ENCODE measurements at places on chromosomes 7 and 10.
A peak's percentile ranks its signal among the peaks of the same experiment; 100 is the strongest.

GRCh38 chr7:74083928-74084721 is 521 bp downstream of the LIMK1 start:
- H3K27ac ChIP-seq, result peak overlapping the region; percentile 89
- peak overlapping the region; percentile 87 for H3K4me3 ChIP-seq
- peak; percentile 71 for DNase-seq
- peaks cover 17% of the 10 kb centered on the region for H3K4me1 ChIP-seq
- H3K36me3 ChIP-seq, result peaks cover 8% of the 10 kb centered on the region

DNA sequence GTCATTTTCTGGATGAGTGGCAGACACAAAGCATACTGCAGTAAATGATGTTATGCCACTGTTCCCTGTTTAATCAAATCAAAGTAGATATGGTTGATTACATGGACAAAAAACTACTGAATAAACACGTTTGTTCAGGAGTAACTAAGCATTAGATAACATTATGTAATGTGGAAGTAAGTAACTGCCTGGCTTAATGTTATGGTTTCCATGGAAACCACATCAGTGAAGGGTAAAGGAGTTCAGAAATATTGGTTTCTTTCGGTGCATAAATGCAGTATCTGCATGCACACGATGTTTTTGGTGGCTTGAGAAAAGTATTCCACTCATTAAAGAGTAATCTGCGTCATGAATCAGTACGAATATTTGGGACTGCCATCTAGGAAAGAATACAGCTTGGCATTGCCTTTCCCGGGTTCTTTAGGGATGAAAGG is 131.3 kb upstream of the PRKCQ start:
- no peak overlapping the region for H3K4me3 ChIP-seq
- peaks cover 38% of the 10 kb centered on the region for H3K27me3 ChIP-seq
- H3K36me3 ChIP-seq, result no peaks in the 10 kb centered on the region

- H3K4me1 ChIP-seq, result no peaks in the 10 kb centered on the region
- DNase-seq, result no peak
- no peak overlapping the region for H3K27ac ChIP-seq
- no peaks in the 10 kb centered on the region for H3K27me3 ChIP-seq
Measured at GRCh38 chr10:25696013-25696708, 237.9 kb upstream of the MYO3A start.

GRCh38 chr10:63677001-63677400 is 155.8 kb downstream of the REEP3 start:
- no peaks in the 10 kb centered on the region for H3K36me3 ChIP-seq
- no peaks in the 10 kb centered on the region for H3K27me3 ChIP-seq
- H3K4me3 ChIP-seq, result no peak overlapping the region

GRCh38 chr10:74755273-74755672 is 71.1 kb upstream of the KAT6B start:
- H3K4me1 ChIP-seq, result peaks cover 12% of the 10 kb centered on the region
- H3K4me3 ChIP-seq, result no peak overlapping the region
- no peaks in the 10 kb centered on the region for H3K36me3 ChIP-seq
- H3K27me3 ChIP-seq, result no peaks in the 10 kb centered on the region
- no peak overlapping the region for H3K27ac ChIP-seq

GRCh38 chr10:557792-558328 is 131.6 kb downstream of the DIP2C start:
- no peak overlapping the region for H3K27ac ChIP-seq
- H3K4me1 ChIP-seq, result no peaks in the 10 kb centered on the region
- no peak overlapping the region for H3K4me3 ChIP-seq
- no peaks in the 10 kb centered on the region for H3K27me3 ChIP-seq
- H3K36me3 ChIP-seq, result no peaks in the 10 kb centered on the region

DNA sequence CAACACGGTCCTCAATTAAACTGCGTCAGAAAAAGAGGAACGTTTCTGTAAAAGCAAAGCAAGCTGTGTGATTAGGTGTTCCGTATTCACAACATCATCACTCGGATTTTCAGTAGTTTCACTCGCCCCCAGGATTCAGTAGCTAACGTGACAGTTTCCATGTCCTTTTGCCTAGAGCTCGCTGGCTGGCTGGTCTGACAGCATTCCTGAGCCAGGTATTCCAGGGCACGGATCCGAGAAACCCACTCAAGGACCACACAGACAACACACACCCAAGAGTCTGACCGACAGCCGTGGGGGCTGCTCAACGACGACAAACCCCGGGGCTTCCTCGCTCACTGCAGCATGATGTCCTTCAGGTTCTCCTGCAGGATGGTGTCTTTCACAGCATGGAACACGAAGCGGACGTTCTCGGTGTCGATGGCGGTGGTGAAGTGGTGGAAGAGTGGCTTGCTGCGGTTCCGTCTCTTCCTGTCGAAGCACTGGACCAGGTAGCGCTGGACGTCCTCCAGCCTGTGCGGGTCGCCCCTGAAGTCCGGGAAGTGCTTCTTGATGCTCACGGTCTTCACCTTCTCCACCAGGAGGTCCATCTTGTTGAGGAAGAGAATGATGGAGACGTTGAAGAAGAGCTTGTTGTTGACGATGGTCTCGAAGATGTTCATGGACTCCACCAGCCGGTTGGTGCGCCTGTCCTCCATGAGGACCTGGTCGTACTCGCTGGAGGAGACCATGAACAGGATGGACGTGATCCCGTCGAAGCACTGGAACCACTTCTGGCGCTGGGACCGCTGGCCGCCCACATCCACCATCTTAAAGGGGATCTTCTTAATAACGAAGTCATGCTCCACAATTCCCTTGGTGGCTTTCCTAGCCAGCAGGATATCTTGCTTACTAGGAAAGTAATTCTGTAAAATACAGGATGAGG is 43.1 kb downstream of the AMZ1 start:
- H3K36me3 ChIP-seq, result peaks cover 9% of the 10 kb centered on the region
- no peak overlapping the region for H3K27ac ChIP-seq
- H3K4me1 ChIP-seq, result peaks cover 23% of the 10 kb centered on the region

- no peaks in the 10 kb centered on the region for H3K27me3 ChIP-seq
- peaks cover 11% of the 10 kb centered on the region for H3K4me1 ChIP-seq
- H3K4me3 ChIP-seq, result no peak overlapping the region
- no peak for DNase-seq
- H3K36me3 ChIP-seq, result no peaks in the 10 kb centered on the region
Measured at GRCh38 chr10:23408330-23408976, 30.4 kb upstream of the OTUD1 start.

- peaks cover 45% of the 10 kb centered on the region for H3K4me1 ChIP-seq
- DNase-seq, result peak; percentile 85
- no peaks in the 10 kb centered on the region for H3K27me3 ChIP-seq
- peak overlapping the region; percentile 92 for H3K4me3 ChIP-seq
Measured at GRCh38 chr10:119207713-119208552, 562 bp downstream of the GRK5 start.

DNA sequence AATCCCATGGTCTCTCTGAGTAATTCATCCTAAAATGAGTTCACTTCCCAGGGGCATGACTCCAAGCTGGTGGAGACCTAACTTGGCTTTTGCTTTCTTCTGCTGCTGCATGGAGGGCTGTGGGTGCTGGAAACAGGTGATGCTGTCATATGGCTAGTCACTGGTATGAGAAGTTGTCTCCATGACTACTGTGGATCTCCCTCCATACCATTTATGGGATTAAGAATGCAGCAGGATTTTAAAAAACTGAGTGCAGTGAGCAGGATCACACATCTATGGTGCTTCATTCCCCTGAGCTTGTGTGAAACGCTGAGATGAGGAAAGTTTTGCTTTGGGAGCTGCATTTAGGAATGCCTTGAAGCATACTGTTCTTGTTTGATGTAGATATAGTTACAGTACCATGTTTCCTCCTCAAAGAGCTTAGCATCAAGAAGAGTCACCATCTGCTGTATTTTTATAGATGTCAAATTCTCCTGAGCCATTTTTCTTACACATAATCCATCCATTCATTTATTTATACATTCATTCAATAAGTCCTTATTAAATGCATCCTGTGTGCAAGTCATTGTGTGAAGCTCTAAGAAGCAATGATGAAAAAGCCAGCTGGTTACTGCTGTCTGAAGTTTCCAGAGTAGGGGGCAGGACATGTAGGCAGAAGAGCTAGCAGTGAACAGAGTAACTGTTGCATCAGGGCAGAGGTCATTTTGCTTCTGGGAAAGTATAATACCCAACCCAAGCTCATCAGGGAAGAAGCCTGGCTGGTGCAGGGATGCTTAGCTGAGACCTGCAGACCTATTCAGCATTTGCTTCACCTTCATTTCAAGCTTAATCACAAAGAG is 534.8 kb downstream of the AUTS2 start:
- no peak overlapping the region for H3K27ac ChIP-seq
- no peaks in the 10 kb centered on the region for H3K4me1 ChIP-seq
- no peaks in the 10 kb centered on the region for H3K36me3 ChIP-seq
- no peaks in the 10 kb centered on the region for H3K27me3 ChIP-seq
- no peak overlapping the region for H3K4me3 ChIP-seq

GRCh38 chr7:135774284-135774683 is 25.7 kb upstream of the FAM180A start:
- no peak overlapping the region for H3K27ac ChIP-seq
- H3K27me3 ChIP-seq, result peaks cover 10% of the 10 kb centered on the region
- DNase-seq, result no peak
- H3K4me1 ChIP-seq, result no peaks in the 10 kb centered on the region

- H3K27me3 ChIP-seq, result peaks cover 2% of the 10 kb centered on the region
- no peak overlapping the region for H3K27ac ChIP-seq
- no peaks in the 10 kb centered on the region for H3K4me1 ChIP-seq
- H3K4me3 ChIP-seq, result no peak overlapping the region
Measured at GRCh38 chr10:95505641-95506040, 55.5 kb downstream of the SORBS1 start.

DNA sequence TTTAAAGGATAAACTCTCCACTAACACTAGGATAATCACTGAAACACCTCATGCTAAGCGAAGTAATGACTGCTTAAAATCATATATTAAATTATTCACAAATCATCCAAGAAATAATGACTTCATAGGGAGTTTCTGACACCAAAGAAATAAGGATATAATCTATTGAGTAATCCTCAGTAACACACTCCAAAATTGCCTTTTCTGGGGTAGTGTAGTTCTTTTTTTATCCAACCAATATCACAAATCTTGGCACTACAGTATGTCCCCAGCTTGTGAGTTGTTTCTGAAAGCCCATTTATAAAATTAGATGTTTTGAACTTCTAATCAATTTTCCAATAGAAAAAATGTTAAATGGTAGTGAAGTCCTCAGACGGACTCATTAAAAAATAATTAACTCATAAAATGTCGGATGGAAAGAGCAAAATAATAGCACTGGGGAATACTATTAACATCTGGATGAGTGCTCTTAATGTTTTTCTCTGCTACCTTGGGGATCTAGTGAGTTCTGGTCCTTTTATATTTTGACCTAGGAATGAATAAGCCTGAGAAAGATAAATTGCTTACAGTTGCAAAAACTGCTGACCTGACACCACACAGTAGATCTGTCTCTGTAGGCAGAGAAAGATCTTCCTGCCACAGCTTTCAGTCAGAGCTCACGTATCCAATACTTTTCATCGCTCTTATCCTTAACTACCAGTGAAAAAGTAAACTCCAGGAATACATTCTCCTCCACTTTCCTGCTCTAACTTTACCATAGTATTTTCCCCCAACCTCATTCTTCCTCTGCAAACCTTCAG is 618.5 kb upstream of the ANKRD30A start:
- H3K27ac ChIP-seq, result no peak overlapping the region
- no peak for DNase-seq
- H3K27me3 ChIP-seq, result no peaks in the 10 kb centered on the region
- no peak overlapping the region for H3K4me3 ChIP-seq
- no peaks in the 10 kb centered on the region for H3K36me3 ChIP-seq

DNA sequence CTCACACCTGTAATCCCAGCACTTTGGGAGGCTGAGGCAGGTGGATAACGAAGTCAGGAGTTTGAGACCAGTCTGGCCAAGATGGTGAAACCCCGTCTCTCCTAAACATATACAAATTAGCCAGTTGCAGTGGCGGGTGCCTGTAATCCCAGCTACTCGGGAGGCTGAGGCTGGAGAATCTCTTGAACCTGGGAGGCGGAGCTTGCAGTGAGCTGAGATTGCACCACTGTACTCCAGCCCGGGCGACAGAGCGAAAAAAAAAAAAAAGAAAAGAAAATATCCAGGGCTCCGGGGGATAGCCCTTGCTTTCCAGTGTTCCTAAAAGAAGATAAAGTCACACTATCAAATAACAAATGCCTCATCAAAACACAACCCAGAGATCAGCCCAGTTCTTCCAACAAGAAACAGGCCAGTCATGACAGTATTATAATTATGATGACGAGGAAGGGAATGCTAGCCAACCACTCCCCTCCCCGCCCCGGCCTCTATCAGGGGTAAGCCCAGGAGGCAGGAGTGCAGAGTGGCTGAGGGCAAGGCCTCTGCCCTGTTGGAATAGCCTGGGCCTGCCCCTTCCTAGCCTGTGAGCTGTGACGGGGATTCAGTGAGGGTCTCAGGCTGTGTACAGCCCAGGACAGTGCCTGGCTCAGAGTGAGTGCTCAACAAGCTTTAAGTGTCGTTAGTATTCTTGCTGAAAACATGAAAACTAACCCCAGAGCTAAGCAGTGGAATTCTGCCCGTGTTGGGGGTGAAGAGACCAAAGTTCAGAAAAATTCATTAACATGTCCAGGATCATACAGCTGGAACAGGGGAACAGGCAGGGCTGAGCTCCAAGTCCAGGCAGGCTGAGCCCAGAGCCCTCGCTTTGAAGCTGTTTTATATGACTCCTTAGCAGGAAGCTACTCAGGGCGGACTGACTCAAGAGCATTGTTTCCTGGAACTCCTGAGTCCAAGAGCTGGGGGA is 54.3 kb downstream of the FAM241B start:
- DNase-seq, result no peak
- H3K4me3 ChIP-seq, result no peak overlapping the region
- H3K27ac ChIP-seq, result no peak overlapping the region
- peaks cover 7% of the 10 kb centered on the region for H3K27me3 ChIP-seq

- no peak for DNase-seq
- H3K27me3 ChIP-seq, result peaks cover 4% of the 10 kb centered on the region
- H3K4me1 ChIP-seq, result no peaks in the 10 kb centered on the region
Measured at GRCh38 chr7:28503396-28503795, 91.1 kb downstream of the CREB5 start.

DNA sequence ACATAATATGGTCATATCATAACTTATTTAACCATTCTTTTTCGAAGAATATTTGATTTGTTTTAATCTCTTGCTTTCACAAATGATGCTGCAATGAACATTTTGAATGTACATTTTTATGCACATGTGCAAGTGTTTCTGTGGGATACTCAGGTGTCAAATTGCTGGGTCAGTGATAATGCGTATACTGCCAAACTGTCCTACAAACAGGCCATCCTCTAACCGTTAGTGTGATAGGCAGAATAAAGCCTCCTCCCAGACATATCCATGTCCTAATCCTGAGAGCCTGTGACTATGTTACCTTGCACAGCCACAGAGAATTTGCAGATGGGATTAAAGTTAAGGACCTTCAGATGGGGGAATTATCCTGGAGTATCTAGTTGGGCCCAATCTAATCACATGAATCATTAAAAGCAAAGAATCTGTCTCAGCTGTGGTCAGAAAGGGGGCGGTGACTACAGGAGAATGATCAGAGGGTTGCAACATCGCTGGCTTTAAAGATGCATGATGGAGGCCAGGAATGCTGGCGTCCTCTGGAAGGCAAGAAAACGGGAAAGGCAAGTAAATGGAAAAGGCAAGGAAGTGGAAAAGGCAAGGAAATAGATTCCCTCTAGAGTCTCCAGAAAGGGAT is 46.7 kb downstream of the FZD1 start:
- no peaks in the 10 kb centered on the region for H3K36me3 ChIP-seq
- no peak for DNase-seq
- H3K4me3 ChIP-seq, result no peak overlapping the region
- H3K4me1 ChIP-seq, result no peaks in the 10 kb centered on the region
- H3K27me3 ChIP-seq, result peaks cover 2% of the 10 kb centered on the region

Data from activated CD4-positive, alpha-beta T cell treated with anti-CD3 and anti-CD28 coated beads, Interleukin-2, amount 10 ng/mL, durations not matched to agents 24 days and 14 days (primary cell).